ENCODE measurements at places on chromosomes 13 and 19.

- no peak for DNase-seq
These were observed 33.9 kb upstream of the FAM216B start for GRCh38 chr13:42747399-42747873.

DNA sequence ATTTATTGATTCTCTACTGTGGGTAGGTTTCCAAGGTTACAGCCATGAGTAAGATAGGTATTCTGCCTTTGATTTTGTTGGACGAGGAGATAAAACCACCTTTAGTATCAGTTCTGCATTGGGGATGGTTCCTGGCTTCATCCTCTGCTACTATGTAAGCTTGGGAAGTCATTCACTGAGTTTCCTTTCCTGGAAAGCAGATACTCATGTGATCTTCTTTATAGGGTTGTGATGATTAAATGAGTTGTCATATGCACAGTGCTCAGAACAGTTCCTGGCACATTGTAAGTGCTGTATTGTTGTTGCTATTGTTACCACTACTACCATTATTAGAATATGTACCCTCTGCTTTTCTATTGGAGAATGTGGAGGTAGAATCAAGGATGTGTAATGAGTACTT lies 13.1 kb upstream of the WTIP start:
- no peak for DNase-seq

DNA sequence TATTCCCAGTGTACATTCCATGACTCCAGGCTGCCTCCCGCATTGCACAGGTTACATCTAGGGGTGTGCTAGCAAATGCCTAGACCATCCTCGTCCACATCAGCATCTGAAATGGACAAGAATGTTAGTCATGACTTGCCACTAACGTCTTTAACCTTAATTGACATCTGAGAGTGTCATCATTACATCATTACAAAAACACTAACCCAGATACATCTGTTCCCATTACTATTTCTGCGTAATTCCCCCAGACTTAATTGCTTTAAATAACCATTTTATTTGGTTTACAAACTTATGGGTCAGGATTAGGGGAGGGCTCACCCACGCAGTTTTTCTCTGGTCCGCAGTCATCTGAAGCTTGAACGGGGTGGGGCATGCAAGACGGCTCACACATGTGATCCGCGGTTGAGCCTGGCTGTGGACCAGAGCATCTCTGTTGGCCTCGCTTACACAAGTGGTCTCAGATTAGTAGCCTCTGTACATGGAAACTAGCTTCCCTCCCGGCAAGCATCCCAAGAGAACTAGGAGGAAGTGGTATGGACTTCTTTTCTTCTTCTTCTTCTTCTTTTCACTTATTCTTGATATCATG lies 15.9 kb downstream of the KL start:
- no peak for DNase-seq

DNA sequence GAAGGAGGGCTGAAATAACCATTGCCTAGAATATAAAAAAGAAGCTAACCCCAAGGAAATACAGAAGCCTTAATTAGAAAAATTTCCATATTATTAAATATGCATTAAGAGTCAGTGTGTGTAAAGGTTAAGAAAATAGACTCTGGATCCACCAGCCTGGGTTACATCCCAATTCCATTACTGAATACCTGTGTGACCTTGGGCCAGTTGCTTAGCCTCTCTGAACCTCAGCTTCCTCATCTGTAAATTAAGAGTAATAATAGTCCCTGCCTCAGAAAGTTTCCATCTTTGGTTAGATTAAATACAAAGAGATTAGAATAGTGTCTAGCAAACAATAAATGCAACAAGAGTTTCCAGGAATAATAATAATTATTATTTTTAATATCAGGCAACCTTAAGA lies 54.5 kb downstream of the ATP7B start:
- DNase-seq = no peak

DNA sequence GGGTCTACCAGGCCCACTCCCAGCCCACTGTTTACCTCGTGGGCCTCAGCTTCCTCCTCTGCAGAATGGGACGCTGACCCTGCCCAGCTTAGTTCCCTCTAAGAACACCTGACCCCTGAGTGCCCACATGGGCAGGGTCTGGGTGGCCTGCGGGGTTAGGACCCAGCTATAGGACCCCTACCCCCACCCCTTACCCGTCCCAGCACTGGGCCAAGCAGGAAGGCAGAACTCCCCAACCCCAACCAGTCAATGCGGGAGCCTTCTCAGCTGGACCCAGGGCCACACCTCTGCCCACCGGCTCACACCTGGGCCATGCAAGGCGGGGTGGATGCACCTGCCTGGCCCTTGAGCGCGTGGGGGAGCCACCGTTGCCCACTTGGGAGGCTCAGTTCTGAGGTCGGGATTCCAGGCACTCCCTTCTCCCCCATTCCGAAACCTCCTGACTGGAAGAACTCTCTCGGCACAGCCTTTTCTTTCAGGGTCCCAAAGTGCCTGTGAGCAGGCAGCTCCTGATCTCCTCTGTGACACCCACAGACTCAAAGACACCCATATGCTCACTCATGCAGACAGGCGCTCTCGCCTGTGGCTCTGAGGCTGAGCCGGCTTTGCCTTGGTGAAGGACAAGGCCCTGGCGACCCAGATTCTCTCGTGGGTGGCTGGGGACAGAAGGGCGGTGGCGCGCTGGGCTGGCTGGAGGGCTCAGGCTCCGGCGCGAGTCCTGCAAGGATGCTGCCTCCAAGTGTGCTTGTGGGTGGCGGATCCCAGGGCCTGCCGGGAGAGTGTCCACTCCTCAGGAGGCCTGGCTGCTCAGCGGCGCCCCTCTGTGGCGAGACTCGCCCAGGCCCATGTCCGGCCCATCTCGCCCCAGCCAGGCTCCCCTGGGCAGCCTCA lies 27.9 kb upstream of the PARP4 start:
- no peak for DNase-seq

Measured in hematopoietic multipotent progenitor cell treated with erythropoietin and hydrocortisone succinate and interleukin-3 and kit ligand, for 15 days (in vitro differentiated cells).